ENCODE measurements at places on chromosomes 1 and 21.
A peak's percentile ranks its signal among the peaks of the same experiment; 100 is the strongest.

- no peak for DNase-seq
These were observed 2.1 kb downstream of the TAF5L start for GRCh38 chr1:229623838-229624237.

- DNase-seq = no peak
These were observed 10.0 kb downstream of the MAP3K21 start for GRCh38 chr1:233337505-233337904.

DNA sequence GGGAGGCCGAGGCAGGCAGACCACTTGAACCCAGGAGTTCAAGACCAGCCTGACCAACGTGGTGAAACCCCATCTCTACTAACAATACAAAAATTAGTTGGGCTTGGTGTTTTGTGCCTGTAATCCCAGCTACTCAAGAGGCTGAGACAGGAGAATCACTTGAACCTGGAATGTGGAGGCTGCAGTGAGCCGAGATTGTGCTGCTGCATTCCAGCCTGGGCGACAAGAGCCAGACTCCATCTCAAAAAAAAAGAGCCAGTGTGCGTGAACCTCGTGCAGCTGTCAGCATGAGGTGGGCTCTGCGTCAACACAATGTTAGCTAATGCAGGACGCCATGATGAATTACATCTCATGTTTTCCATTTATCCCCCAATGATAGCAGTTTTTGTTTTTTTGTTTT is 110.7 kb upstream of the SLC45A1 start:
- DNase-seq = no peak

DNA sequence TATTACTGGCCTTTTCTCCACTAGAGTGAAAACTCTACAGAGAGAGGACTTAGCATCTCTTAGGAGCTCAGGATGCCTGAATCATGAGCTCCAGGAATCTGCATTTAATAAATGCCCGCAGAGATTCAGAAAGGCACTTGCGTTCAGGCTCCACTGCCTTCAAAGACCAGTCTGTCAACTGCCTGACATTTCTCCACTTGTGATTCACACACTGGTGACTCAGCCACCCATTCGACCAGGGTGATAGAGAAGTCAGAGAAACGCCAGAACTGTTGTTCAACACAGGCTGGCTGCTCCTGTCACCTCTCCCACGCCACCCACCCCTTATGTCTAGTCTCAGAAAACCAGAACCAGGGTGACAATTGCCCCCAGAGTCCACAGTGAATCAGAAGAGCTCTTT is 26.9 kb upstream of the LBR start:
- DNase-seq = peak; percentile 80

GRCh38 chr1:212254853-212255363 is 30.3 kb upstream of the PPP2R5A start:
- DNase-seq = no peak

DNA sequence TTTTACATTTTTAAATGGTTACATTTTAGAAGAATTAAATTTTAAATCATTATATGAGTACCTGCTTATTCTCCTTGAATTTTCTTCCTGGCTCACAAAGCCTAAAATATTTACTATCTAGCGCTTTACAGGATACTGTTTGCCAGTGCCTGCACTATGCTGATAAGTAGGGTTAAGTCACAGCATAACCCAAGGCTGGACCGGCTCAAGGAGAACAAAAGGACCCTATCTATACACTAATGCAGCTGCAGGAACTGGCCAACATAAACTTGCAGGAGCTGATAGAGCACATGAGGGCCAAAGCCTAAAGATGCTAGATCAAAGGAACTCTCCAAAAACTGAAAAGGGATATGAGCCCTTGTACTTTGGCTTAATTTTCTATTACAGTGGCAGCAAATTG is 1086.9 kb upstream of the TMPRSS15 start:
- DNase-seq = no peak

DNA sequence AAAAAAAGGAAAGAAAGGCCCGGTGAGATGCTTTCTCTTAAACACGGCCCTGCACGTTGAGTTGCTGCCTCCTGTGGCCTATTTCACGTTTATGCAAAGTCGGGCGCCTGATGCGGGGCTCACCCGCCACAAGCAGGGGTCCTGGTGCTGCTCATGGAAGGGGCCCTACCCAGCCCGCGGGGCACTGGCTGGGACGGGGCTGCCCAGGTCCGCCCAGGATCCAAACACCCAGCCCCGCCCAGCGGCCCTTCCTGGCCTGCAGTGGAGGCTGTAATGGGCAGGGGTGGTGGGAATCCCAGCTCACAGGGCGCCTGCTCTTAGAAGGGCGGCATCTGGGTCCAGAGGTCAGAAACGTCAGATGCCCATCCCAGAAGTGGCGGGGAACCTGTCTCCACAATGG is 1.6 kb downstream of the COL6A2 start:
- peak; percentile 30 for DNase-seq

GRCh38 chr21:27429710-27430341 is 462.9 kb upstream of the ADAMTS5 start:
- DNase-seq = no peak

- no peak for DNase-seq
These were observed 100.3 kb downstream of the ARHGEF10L start for GRCh38 chr1:17639703-17640340.

GRCh38 chr21:37862536-37862935 is 53.7 kb downstream of the KCNJ6 start:
- no peak for DNase-seq

DNA sequence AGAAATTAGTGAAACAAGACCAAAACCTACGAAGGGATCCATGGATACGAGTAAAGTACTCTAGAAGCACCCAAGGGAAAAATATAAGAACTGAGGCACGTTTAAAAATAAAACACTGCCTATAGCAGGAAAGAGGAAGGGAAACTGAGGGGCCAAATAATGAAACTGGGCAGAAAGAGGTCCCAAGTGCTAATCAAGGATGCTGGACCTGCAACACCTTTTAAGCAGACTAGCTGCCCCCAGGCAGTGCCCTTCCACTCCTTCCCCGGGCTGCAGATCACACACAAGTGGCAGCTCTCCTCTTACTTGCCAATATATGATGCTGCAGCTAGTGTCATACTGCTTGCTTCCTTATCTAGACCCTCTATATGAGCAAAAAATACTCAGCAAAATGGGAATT is 7.6 kb upstream of the OTUD7B start:
- no peak for DNase-seq

DNA sequence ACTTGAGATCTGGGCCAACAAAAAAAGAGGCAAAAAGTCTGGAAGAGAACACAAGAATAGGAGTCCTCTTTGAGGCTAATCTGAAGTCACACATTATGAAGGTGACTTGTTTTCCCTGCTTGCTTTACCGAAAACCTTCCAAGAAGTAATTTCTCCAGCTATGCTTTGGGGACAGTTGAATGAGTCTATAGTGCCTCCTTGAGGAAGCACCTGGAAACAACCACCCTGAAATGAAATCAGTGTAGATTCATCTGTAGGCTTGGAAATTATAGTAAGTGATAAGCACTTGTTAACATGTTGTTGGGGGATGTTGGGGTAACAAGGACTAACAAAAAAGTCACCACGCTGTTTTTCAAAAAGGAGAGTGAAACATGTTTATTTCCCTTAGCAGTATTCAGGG is 23.4 kb upstream of the RPTN start:
- no peak for DNase-seq

DNA sequence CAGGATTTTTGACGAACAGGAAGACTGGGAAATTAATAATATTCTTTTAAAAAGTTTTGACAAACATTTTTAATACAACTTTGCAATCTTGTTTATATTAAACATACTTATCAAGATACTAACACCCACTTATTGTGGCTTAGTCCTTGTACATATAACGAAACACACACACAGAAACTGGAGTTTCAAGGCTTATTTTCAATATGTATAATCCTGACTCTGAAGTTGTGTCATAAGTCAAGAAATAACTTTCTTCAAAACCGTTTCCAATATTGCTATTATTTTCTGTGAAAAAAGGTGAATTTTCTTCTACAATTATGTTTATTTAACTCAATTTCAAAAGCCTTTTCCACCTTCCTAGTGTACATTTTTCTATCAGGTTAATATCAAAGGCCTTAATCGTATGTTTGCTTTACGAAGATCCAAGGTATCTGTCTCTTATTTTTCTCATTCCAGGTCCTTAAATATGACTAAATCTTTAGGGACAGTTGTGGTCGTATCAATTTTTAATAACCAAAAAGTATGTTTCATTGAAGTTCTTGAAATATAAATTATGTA is 1.8 kb downstream of the CDKN2C start:
- no peak for DNase-seq

- DNase-seq = no peak
These were observed 108.1 kb upstream of the IVNS1ABP start for GRCh38 chr1:185425163-185425562.

- DNase-seq = no peak
These were observed 207.1 kb downstream of the NFIA start for GRCh38 chr1:61289232-61290098.

GRCh38 chr1:84347271-84347931 is 45.9 kb downstream of the SAMD13 start:
- DNase-seq = no peak

GRCh38 chr1:21931171-21932093 is 5.7 kb downstream of the HSPG2 start:
- DNase-seq = no peak

GRCh38 chr1:42848823-42849537 is 2.6 kb downstream of the ZNF691 start:
- no peak for DNase-seq

DNA sequence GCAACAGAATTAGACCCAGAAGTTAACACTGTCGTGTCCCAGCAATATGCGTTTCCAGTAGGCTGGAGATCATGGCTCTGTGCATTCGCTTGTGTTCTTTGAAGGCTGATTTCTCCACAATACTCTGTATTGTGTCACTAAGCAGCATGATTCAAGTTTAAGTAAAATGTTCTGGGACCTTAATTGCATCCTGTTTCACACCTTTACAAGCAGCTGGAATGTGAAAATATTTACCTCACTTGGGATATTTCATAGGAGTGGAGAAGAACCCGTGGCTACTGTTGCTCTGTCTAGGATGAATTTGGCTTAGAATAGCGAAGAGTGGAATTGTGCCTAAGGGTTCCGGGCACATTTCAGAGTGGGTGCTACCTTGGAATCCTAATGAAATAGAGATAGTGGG is 6.3 kb downstream of the PTGFRN start:
- DNase-seq = no peak

GRCh38 chr1:3599286-3599811 is 12.0 kb downstream of the MEGF6 start:
- DNase-seq = no peak

DNA sequence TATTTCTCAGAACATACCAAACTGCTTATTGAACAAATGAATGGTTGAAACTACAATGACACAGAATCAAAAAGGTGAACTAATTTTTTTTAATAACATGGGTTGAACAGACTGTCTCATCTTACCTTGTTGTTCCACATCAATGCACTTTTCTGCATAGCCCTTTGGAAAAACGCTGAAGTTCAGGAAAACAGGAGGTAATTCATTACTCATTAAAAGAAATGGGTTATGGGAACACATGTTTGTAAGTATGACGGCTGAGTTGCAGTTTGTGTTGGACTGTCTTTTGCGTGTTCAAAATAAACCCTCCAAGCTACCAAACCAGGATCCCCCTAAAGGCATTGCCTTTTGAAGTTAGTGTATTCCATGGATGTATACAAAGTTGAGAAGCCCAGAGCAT is 514.9 kb upstream of the PKN2 start:
- no peak for DNase-seq

DNA sequence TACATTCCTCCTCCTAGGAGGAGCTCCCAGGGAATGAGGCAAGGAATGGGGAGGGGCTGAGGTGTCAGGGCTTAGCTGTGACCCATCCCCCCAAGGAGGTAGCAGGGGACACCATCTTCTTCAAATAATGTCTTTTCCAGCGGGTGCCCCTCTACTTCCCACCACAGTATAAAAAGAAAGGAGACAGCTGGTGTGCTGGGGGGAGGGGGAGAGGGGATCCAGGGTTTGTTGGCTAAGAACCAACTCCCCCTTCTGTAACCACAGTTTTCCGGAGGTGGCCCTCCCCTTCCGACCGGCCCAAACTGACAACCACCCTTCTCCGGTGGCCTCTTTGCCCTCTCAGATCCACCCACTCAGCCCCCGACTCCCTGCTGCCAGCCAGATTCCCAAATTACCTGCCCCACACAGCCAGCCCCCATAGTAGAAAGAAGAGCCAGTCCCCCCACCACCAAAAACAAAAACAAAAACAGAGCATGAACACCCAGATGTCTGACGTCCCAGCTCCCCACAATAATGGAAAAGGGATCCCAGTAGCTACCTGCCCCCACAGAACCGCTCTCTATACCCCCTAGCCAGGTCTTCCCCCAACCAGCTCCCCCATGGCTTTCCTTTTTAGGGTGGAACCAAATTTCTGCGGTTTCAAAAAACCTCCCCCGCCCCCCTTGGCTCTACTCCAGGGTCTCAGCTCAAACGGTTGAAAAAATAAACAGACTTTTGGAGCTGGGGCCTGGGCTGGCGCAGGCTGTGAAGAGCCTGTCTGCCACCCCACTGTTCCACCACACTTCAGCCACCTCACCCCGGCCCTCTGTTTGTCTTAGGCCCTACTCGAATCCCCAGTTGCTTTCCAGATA is 2.1 kb downstream of the ARHGEF2 start:
- DNase-seq = peak; percentile 68

DNA sequence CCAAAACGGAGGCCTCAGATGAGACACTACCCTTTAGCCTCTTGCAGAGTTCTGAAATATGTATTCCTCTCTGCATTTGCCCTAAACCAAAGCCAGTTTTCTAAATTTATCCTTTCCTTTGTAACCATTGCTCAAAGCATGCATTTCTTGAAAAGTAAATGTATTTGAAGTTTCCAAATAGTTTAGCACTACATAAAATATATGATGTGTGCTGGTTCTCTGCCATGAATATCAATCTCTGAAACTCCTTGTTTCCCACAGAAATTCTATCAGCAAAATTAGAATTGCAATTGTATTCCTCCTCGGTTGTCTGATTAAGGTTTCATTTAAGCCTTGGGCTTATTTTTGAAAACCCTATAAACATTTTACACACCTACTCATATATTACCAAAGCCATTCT is 137.1 kb upstream of the SYT6 start:
- no peak for DNase-seq

DNA sequence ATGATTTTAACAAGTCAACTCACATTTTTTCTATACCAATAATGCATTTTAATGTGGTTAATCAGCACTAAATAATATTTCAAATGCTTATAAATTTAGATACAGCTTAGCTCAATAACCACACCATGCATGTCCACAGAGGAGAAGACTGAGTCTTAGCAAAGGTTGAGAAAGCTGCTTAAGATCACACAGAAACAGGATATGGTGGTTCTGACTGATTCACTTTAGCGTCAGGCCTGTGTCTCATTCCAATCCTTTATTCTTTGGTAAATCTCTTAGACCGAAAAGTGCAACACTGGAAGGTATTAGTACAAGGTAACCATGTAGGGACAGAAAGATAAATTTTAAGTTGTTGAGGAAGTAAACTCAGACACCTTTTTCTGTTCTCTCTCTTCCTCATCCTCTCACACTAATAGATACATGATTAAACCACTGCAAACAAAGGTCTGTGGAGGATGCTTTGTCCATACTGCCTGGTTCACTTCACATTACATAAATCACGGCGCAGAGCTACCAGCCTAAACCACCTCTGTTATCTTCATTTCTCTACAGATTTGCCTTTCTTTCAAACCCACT is 139.0 kb downstream of the DPYD start:
- no peak for DNase-seq
